Non-pigmented ciliary epithelial cell (primary cell): ENCODE measurements at places on chromosomes 11 and 22.

- peak; percentile 22 for DNase-seq
Observed at GRCh38 chr11:40797981-40798380, 661.5 kb downstream of the LRRC4C start.

GRCh38 chr22:45991098-45991497 is 14.1 kb upstream of the WNT7B start:
- no peak for DNase-seq

GRCh38 chr11:19906126-19906525 is 193.5 kb downstream of the NAV2 start:
- DNase-seq = no peak

- no peak for DNase-seq
Observed at GRCh38 chr22:44755417-44755816, 3.0 kb downstream of the ARHGAP8 start.

DNA sequence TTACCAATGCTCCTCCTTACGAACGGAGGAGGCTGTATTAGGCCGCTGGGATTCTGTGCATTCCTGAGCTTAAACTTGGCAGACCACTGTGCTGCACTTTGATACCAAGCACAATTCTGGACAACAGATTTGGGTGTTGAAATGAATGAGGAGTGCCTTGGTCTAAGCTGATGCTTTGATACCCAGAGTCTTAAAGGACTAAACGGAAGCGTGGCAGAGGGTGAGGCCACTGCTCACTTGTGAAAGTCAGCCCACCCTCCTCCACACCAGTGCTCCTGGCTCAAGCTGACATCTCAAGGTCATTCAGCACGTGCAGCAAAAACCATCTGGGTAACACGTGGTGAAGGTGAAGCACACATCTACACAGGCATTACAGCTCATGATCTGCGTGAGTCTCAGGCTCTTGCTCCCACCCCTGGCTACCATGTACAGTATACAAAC is 85.9 kb downstream of the MICAL3 start:
- no peak for DNase-seq

GRCh38 chr11:111938687-111939160 is 1.6 kb downstream of the DIXDC1 start:
- DNase-seq = no peak

- DNase-seq = no peak
Observed at GRCh38 chr11:100629671-100630070, 57.4 kb upstream of the ARHGAP42 start.

DNA sequence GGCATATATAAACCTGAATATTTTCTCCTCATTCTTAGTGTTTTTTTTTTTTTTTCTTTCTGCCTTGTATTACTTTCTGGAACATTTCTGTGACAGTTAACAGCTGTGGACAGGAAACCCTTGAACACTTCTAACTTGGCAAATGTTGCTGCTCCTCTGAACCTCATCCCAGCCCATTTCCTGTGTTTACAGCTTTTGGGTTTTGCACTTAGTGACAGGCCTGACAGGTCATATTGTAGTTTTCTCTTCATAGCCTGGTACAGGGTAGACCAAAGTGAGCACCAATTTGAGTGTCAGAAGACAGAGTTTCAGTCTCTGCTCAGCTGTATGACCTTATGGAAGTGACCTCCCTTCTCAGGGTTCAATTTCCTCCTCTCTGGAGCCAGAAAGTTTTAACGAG is 91.6 kb downstream of the STIM1 start:
- DNase-seq = no peak
